ENCODE measurements at places on chromosomes 5 and 9.

DNA sequence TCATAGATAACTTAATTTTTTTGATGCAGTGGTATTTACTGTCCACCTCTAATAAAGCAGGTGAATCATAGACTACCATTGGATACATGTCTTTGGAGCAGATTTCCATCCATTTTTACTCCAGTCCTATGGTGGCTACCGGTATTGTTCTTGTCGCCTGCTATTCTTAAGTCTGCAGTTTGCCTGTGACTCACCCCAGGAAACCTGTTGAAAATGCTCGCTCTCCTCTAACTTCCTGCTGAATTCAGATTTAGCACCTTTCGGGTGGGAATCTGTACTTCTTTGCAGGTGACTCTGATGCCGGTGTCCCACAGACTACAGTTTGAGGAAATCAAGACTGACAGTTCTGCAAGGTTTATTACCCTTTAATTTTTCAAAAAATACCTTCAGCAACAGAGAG lies 58.8 kb upstream of the DHFR start:
- no peak for ATAC-seq

DNA sequence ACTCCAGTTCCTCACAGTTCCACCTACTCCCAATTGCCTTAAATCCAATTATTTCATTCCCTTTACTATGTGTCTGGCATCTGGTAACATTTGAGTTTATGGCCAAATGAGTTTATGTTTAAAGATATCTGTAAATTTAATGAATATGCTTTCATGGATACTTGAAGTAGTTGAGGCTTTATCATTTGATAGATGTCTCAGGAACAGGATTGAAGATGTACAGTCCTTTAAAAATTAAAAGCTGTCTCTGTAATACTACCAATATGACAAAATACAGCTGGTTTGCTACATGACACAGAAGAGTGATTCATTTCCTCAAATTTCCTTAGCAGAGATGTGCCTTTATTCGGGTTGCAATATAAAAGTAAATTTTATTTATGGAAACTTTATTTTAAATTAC lies 2326.0 kb upstream of the ACO1 start:
- peak; percentile 40 for ATAC-seq

DNA sequence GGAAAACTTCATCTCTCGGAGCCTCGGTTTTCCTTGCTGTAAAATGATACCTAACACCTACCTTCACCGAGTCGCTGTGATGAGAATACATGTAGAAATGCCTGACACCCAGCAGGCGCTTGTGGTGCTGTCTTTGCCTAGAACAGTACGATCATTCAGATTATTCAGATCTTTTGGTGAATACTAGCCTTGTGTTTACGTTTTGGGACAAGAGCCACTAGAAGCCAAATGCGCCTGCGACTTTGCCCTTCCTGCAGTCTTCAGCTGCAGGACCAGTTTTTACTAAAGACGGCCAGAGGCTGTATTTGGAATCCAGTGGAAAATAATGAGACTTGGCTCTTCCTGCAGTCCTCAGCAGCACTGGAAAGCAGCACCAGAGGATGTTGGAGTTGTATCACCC lies 189.6 kb downstream of the TRIO start:
- ATAC-seq: no peak

DNA sequence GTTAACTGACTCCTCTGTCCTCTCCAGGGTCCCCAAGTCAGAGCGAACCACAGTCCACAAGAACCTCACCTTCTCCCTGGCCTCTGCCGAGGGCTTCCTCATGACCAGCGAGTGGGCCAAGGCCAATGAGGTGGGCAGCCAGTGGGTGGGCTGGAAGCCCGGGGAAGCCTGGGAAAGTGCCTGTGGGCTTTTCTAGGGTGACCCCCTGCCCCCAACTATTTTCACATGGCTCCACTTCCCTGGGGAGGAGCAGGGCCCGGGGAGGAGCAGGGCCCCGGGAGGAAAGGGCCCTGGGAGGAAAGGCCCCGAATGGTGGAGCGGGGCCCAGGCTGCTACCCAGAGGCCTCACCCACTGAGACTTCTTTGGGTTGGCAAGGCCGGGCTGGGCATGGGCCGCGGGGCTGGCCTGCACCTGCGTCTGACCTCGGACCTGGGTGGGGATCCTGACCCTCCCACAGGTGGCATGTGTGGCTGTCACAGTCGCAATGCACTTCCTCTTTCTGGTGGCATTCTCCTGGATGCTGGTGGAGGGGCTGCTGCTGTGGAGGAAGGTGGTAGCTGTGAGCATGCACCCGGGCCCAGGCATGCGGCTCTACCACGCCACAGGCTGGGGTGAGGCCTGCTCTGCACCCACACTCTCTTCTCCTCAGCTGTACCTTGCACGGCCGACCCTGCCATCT lies 17.9 kb downstream of the ADGRD2 start:
- no peak for ATAC-seq

DNA sequence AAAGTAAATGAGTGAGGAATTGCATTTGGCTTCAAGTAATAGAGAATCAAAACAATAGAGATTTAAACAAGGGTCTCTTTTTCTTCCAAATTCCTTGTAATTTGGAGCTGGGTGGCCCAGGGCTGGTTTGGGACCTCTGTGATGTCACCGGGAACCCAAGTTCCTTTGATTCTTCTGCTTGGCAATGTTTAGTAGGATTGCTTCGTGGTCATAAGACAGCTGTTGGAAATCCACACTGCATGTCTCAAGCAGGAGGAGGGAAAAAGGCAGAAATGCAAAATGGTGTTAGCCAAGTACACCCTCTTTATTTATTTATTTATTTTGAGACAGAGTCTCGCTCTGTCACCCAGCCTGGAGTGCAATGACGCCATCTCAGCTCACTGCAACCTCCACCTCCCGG lies 72.6 kb upstream of the IL12B start:
- ATAC-seq: no peak

GRCh38 chr9:101275769-101276250 lies 109.0 kb downstream of the BAAT start:
- no peak for ATAC-seq

DNA sequence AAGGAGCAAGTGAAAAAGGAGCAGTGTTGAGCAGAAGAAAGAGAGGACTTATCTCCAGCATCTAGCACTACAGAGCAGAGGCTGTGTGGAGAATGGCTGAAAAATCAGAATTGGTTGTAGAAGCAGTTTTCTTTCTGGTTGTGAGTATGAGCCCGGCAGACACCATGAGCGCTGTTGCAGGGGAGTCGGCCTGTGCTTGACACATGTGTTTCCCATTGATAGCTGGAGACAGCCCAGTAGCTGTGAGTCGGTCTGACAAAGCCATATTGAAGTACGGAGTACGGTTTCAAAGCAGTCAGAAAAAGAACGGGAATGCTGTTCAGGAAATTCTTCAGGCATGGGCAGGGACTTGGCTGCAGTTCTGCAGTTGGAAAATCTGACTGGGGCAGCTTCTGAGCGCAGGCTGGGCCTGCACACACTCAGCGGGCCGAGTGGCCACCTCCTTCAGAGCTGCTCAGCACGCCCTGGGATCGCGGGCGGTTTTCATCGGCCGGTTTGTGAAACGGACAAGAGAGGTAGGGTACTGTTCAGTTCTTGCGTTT lies at the start of gene SGCD:
SGCD (plus strand) TSS at position 447 of the 542 bp plus-strand sequence.
- ATAC-seq: peak; percentile 96

DNA sequence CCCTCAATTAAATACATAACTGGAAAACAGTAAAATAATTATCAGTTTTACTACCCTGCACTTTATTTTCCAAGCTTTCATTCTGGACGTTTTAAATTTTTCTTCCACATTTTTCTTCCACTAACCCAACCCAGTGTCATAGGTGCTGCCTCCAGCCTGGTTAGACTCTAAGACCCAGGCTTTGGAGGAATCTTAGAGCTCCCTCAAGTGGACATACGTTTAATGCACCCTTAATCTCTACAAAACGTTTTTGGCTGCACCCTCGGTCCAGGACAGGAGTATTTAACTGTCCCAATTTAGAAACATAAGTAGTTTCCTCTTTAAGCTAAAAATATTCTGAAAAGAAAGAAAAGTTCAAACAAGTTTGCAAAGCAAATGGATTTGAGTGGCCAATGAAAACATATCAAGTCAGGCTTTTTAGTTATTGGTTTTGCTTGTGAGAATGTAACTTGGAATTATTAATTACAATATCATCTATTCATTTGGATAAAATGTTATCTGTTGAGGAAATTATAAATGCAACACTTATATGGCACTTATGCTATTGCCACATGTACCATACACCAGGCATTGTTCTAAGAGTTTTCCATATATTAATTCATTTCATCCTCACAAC lies 38.9 kb downstream of the CDH6 start:
- ATAC-seq: peak; percentile 92

DNA sequence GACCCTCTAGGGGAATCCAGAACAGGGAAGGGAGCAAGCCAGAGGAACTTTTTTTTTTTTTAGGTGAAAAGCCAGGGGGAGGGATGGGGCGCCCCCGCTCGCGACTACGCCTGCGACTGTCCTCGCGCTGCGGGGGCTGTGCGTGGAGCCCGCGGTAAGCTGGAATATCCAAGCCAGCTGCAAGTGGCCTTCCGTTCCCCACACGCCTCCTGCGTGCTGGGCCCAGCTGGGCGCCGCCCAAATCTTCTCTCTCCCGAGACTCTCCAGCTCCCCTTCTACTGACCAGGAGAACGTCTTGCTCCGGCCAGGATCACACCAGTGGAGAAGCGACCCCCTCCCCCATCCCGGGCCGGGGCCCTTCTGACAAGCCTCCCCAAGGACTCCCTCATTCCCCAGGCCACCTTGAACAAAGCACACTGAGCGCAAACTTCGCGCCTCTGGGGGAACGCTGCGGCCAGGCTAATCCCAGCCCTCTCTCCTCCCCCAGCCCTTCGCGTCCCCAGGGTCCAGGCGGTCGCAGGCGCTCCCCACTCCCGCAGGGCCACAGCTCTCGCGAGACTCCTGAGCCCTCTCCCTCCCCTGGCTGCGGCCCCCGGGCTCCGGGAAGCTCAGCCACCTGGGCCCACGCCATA lies 6.6 kb downstream of the BARX1 start:
- no peak for ATAC-seq

DNA sequence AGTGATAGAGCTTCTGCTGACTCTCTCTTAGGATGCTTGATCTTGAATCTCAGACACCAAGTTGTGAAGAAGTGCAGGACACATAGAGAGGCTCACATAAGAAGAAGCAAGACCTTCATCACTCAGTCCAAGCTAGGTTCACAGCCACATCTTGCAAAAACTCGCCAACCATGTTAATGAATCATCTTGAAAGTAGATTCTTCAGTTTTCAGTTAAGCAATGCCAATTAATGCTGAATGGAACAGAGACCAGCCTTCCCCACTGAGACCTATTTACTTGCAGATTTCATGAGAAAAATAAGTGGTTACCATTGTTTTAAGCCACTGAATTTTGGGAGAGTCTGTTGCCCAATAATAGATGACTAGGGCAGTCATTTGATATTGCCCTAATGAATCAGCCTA lies 217.7 kb upstream of the EDIL3 start:
- no peak for ATAC-seq

- ATAC-seq: no peak
These were observed 6.6 kb upstream of the FBP1 start for GRCh38 chr9:94645901-94646300.

DNA sequence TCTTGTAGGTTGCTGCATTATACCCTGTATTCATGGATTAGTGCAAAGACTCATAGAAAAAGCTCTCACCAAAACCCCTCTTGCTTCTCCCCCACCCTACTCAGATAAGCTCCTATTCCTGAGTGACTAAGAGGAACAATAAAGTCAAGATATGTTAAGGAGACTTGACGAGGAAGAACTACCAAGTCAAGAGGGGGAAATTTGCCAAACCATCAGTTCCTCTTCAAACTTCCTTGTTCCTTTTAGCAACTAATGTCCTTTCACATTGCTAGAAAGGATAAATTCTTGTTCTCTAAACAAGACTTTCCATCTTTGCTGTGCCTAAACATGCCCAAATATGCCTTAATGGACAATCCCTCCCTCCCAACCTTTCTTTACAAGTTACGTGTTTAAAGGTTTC lies 27.0 kb downstream of the CNOT8 start:
- no peak for ATAC-seq

- no peak for ATAC-seq
These were observed 43.6 kb downstream of the GALNT12 start for GRCh38 chr9:98850851-98851729.

DNA sequence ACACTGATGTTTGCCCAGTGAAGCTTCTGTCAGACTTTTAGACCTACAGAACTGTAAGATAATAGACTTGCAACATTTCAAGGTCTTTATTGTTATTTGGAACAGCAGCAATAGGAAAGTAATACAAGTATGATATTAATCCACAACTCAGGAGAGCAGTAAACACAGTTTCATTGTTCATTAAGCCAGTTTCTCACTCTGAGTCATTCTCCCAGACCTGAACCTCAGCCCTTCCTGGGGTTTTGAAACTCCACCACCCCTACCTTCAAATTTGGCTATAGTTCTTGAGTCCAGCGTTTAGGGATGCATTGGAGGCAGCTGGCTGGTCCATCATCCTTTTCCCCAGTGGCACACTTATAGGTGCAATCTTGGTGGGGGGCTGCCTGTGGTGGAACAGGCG lies 203.2 kb downstream of the RAB3C start:
- no peak for ATAC-seq

GRCh38 chr5:72063219-72063819 lies 44.0 kb upstream of the MAP1B start:
- ATAC-seq: no peak

DNA sequence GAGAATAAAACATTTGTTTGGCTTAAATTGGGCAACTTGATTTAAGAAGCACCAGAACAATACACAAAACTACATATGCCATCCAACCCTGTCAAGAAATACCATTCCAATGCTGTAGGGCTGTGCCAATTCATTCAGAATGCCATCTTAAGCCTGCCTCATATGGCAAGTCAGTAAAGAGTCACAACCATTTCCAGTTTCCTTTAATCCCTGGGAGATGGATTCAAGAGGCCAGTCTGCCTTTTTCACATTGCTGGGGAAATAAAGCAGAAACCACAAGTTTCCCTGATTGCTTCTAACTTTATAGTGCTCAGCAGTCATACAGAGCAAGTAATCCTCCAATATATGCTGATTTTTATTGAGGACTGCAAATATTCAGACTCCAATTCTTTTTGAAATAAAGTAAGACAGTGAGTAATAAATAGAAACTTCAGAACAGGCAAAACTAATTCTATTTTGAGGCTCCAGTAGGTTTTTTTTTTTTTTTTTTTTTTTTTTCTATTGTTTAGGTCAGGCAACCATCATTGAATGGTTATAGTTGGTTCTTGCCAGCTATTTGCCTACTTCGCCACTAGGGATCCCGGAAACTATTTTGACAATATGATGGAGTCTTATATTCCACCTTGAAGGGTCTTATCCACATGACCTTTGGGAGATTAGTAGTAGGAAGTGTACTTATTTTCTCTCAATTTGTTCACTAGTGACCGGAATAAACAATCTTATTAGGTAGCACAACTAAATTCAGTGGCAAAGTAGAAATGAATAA lies 400.9 kb upstream of the MEF2C start:
- no peak for ATAC-seq

DNA sequence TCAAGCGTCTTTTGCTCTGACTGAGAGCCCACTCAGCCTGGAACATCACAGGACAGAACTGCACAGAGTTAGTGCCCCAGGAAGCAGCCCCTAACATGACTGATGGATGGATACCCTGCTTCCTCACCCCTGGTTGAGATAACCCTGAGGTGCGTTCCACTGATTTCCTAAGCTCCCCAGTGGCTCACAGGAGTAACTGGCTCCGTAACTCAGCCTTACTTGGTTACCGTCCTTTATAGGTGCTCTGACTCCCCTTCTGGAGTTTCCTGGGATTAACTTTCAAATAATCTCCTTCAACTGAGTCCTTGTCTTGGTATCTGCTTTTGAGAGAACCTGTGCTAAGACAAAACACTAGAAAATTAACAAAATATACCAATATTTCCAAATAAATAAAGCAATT lies 449.5 kb downstream of the AGTPBP1 start:
- ATAC-seq: no peak

Data from SK-N-SH treated with all-trans-retinoic acid at 6 μM for 48 hours (cell line).